ENCODE measurements at places on chromosomes 3 and 15. TPM values are rescaled to one million over a fixed set of nuclear protein-coding genes. Genes with fewer than 3 reads are reported as not detected.

The ALDH1A2 gene
- total RNA-seq, result 7.7 TPM

The DALRD3 gene
- 70.2 TPM for total RNA-seq

The ESYT3 gene
- 0.51 TPM for total RNA-seq

The THBS1 gene
- 631 TPM for total RNA-seq

The HIGD2B gene
- total RNA-seq, result 0.26 TPM

The PRSS50 gene
- not detected for total RNA-seq

The SPRED1 gene
- 39.0 TPM for total RNA-seq

The SI gene
- not detected for total RNA-seq

The FBXL22 gene
- 0.50 TPM for total RNA-seq

The GABRB3 gene
- total RNA-seq, result 1.5 TPM

The ZNF385D gene
- 0.83 TPM for total RNA-seq

The SPTSSB gene
- not detected for total RNA-seq

The NDN gene
- 47.7 TPM for total RNA-seq

The TLR9 gene
- under 0.01 TPM for total RNA-seq

The TBL1XR1 gene
- total RNA-seq, result 369 TPM
